ENCODE measurements at places on chromosomes 3 and 15. TPM values are rescaled to one million over a fixed set of nuclear protein-coding genes. Genes with fewer than 3 reads are reported as not detected.

DNA sequence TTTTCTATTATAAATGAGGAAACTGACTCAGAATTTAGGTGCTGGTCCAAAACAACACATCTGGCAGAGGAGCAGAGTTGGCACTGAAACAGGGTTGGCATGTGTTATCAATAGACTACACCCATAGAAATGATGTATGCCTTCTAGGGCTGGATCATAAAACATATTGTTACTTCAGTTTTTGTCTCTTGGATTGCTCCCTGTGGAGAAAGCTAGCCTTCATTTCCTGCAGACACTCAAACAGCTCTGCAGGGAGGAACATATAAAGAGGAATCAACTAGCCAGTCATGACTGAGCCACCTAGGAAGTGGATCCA is 507 bp upstream of the MRPL3 start:
- DNase-seq: no peak
- H3K36me3 ChIP-seq: peaks cover 6% of the 10 kb centered on the region
- H3K4me1 ChIP-seq: peaks cover 11% of the 10 kb centered on the region

- no peak overlapping the region for H3K27ac ChIP-seq
- H3K27me3 ChIP-seq: peaks cover 9% of the 10 kb centered on the region
- no peaks in the 10 kb centered on the region for H3K36me3 ChIP-seq
- DNase-seq: no peak
Observed at GRCh38 chr15:97678656-97679055, 281.8 kb upstream of the ARRDC4 start.

- no peak overlapping the region for H3K27ac ChIP-seq
- H3K27me3 ChIP-seq: no peaks in the 10 kb centered on the region
- no peaks in the 10 kb centered on the region for H3K36me3 ChIP-seq
- no peak for DNase-seq
- peaks cover 13% of the 10 kb centered on the region for H3K4me1 ChIP-seq
Observed at GRCh38 chr3:48001991-48002390, 14.2 kb downstream of the MAP4 start.

DNA sequence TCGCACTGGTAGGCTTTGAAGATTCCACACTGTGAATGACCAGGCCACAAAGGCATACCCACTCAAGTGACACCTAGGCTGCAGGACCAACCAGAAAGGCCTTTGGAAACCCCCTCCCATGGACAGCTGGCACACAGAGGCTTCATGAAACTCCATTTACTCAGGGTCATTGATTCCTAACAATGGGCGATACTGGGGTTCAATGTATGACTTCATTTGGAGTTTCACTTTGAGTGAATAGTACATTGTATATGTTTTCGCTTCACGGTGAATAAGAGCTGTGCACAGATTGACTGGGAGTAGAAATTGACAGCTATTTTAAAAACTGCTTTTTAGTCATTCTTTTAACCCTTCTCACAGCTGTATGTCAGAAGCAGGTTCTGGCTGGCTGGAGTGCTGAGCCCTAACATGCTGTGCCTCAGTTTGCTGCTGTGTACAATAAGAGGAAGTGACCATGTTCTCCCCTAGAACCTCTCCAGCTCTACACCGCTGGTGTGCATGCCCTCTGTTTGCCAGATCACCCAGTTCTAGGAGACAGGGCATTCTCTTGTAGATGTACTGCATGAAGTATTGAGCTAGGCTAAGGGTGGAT is 15.4 kb upstream of the CX3CR1 start:
- H3K27me3 ChIP-seq: peaks cover 4% of the 10 kb centered on the region
- H3K27ac ChIP-seq: no peak overlapping the region
- no peak overlapping the region for H3K4me3 ChIP-seq
- H3K36me3 ChIP-seq: peaks cover 3% of the 10 kb centered on the region

TMEM108 gene
- 6.7 TPM for total RNA-seq

- H3K36me3 ChIP-seq: peaks cover 3% of the 10 kb centered on the region
- peak overlapping the region; percentile 43 for H3K27ac ChIP-seq
- H3K4me3 ChIP-seq: no peak overlapping the region
- H3K27me3 ChIP-seq: no peaks in the 10 kb centered on the region
Observed at GRCh38 chr3:121064121-121064520, 156.1 kb downstream of the STXBP5L start.

DNA sequence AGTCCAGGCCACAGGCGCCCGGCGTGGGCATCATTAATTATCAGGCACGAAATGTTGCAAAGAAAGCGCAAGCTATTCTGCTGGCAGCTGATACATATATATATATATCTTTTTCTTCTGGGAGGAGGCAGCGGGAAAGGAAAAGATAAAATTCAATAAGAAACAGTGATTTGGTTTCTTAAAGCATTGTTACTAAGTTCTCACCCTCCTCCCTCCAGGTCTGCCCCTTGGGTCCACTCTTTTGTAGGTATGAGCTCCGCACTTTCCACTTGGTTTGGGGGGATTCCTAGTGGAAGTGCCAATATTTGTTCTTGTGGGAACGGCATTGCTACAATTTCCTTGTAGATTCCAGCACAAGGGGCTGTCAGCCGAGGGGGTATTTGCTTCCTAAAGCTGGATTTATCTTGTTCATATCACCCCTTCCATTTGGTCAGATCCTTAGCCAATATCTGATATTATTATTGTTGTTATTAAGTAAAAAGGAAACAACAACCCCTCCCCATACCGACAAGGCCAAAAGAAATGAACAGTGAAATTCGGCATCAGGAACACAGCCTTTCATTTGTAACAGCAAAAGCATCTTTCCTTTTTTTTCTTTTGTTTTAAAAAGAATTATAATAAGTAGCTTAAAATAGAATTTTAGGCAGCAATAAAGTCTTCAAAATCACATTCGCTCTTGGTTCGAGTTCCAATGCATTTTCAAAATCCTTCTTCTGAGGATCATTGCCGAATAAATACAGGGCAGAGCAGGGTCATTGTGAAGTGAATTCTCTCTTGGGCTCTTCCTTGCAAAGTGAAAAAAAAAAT is 15.6 kb downstream of the ZIC1 start:
- H3K27me3 ChIP-seq: peaks cover 92% of the 10 kb centered on the region
- no peak for DNase-seq
- no peaks in the 10 kb centered on the region for H3K36me3 ChIP-seq
- H3K27ac ChIP-seq: no peak overlapping the region
- H3K4me1 ChIP-seq: peaks cover under 1% of the 10 kb centered on the region

GRCh38 chr3:119873646-119874045 is 91.7 kb downstream of the NR1I2 start:
- H3K27ac ChIP-seq: peak overlapping the region; percentile 50
- no peak for DNase-seq
- H3K4me3 ChIP-seq: no peak overlapping the region
- peaks cover 5% of the 10 kb centered on the region for H3K36me3 ChIP-seq
- no peaks in the 10 kb centered on the region for H3K27me3 ChIP-seq
- peaks cover 1% of the 10 kb centered on the region for H3K4me1 ChIP-seq

- no peak for DNase-seq
- peaks cover 4% of the 10 kb centered on the region for H3K4me1 ChIP-seq
- no peak overlapping the region for H3K4me3 ChIP-seq
Observed at GRCh38 chr3:181431748-181432147, 280.0 kb upstream of the SOX2 start.

DNA sequence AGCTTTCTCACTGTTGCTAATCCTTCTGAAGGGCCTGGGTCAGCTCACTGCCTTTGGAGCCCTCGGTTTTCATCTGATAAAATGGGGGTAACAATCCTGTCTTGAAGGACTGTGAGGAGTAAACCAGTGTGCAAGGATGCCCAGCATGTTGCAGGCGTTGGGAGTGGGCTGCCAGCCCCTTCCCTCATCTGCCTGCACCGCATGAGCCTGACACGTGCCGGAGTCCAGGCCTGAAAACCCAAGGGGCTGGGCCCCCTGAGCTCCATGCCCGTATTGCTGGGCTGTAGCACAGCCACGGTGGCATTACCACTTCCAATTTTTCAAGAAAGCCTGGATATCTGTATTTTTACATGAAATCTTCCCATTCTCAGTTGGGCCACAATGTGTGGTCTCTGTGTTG is 98.1 kb downstream of the DNAJB8 start:
- no peak for DNase-seq
- peaks cover 10% of the 10 kb centered on the region for H3K27me3 ChIP-seq
- H3K4me1 ChIP-seq: peaks cover 9% of the 10 kb centered on the region
- no peak overlapping the region for H3K27ac ChIP-seq
- H3K36me3 ChIP-seq: peaks cover 3% of the 10 kb centered on the region

Measured in progenitor cell of endocrine pancreas (in vitro differentiated cells).